Activated T-cell treated with anti-CD3 and anti-CD28 coated beads for 4 hours (primary cell): ENCODE measurements at places on chromosomes 7 and 10.

- DNase-seq, result no peak
Observed at GRCh38 chr10:132349766-132350165, 17.8 kb downstream of the LRRC27 start.

- DNase-seq, result no peak
Observed at GRCh38 chr7:134419875-134420274, 39.0 kb downstream of the AKR1B1 start.

GRCh38 chr7:116572036-116572435 is 47.2 kb downstream of the CAV1 start:
- no peak for DNase-seq

- no peak for DNase-seq
Observed at GRCh38 chr7:140653319-140654108, 12.9 kb upstream of the DENND2A start.

DNA sequence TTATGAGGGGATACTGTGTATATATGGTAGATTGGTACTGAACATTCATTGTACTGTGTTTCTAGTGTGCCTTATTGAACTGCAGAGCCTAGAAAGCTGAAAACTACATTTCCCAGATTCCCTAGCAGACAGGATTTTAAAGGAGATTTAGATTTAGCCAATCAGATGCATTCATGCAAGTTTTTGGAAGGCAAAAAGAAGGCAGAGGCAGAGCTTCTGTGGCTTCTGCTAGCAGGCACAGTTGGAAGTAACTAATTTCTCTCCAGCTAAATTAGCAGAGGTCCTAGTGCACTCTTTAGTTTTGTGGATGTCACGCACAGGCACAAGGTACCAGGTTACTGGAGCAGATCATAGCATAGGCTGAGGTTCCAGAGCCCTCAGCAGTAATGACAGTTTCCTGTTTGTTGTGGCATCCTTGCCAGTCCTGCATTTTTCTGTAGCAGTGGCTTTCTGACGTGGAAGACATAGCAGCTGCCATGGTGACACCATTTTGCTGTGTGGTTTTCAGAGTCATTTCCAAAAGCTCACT is 83.7 kb upstream of the CCDC71L start:
- no peak for DNase-seq

GRCh38 chr7:17056491-17057142 is 174.8 kb upstream of the AGR3 start:
- DNase-seq, result no peak

GRCh38 chr7:98698976-98699375 is 81.9 kb downstream of the NPTX2 start:
- DNase-seq, result no peak

DNA sequence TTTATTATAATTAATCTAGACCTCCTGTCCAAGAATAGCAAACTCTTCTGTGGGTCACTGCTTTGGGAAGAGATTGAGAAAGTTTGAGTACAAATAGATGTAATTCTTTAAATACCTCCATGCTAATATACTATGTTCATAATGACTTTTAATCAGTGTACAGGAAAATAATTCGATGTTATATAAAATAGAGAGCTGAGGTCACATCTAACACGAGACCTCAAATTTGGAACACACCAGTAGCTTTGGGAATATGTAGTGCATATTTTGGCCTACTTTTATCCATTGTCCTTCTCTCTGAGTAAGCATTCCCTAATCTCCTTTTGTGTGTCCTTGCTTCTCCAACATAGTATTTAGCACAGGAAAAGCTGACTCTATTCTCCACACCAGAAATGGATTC is 27.3 kb upstream of the CABCOCO1 start:
- DNase-seq, result no peak

DNA sequence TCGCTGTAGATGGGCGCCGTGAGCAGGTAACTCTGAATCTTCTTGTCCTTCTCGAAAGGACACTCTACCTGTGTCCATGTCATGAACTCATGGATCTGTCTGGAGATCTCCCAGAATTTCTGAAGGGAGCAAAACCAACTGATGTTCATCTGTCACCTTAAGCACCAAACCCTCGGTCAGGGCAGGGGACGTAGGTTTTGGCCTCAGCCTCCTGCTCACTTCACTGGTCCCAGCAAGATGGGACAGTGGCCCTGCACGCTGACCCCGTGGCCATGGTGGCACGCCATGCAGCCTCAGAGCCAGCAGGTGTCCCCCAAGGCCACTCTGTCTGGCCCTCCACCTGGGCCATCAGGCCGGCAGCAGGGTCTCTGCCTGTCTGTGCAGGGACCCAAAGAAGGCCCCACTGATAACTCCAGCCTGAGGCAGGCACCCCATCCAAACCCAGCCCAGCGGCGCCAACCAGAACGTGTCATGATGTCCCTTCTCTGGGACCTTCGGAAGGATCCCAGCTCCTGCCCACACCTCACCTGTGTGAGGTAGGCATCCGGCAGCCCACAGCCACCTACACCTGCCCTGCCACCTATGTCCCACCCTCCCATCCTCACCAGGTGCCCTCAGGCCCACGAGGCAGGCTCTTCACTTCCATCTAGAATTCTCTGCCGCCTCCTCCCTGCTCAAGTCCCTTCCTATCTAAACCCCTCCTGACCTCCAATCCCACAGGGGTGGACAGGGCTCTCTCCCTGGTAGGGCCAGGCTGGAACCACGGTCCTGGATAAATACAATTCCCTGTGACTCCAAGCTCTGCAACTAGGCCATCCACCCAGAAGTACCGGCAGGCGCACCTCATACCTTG is 59.0 kb downstream of the CSGALNACT2 start:
- DNase-seq, result no peak

- DNase-seq, result no peak
Observed at GRCh38 chr7:134179036-134180011, 52.2 kb downstream of the LRGUK start.

DNA sequence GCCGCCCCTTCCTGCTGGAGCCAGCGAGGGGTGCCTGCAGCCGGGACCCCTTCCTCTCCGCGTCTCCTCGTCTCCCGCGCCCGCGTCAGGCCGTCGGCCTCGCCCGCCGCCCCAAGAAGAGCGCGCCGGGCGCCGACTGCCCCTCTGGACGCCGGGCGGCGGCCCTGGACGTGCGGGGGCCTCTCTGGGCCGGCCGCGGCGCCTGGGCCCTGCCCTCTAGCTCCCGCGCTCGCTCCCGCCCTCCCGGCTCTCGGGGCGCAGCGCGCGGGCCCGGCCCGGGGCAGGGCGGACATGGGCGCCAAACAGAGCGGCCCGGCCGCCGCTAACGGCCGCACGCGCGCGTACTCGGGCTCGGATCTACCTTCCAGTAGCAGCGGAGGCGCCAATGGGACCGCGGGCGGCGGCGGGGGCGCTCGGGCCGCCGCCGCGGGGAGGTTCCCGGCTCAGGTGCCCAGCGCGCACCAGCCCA is 704 bp downstream of the ZNRF2 start:
- peak; percentile 12 for DNase-seq

- DNase-seq, result no peak
Observed at GRCh38 chr7:20038676-20039075, 178.5 kb downstream of the MACC1 start.

- no peak for DNase-seq
Observed at GRCh38 chr10:5971315-5971832, 6.0 kb downstream of the IL15RA start.

DNA sequence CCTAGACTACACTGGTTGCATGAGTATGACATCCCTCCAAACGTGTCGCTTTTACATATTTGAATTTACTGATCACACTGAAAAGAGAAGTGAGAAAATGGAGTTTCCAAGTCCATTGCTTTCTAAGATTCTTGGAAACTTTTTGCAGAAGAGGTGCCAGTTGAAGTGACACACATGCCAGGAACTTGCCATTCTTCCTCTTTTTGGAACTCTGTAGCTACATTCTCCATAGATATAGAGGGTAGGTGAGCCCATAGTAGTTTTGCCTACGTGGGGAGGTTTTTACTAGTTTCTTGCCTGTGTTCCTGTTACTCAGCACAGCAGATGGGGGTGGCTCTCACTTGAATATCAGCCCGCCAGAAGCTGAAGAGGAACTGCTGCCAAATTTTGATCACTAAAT is 286.6 kb upstream of the NRP1 start:
- DNase-seq, result no peak

GRCh38 chr10:5622186-5622960 is 44.0 kb downstream of the ASB13 start:
- DNase-seq, result no peak

GRCh38 chr7:150799741-150800580 is at the start of gene TMEM176B:
Gene TMEM176B, minus strand, starts transcription at chr7:150800364. Its CDS starts 3,795 bp downstream, at chr7:150796569.
- no peak for DNase-seq

DNA sequence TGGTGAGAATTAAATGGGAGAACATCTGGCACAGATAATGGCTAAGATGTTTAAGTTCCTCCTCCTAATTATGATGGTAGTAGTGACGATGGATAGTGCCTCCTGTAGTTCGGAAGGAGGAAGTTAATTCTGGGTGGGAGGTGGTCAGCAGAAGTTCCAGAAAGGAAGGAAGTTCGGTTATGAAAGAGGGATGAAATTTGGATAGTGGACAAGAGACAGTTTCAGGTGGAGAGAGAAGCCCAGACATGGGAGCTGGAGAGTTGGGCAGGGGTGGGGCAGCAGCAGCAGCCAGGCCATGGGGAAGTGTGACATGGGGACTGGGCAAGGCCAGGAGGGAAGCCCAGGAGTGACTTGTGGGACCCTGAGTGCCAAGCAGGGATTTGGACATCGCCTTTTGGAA is 99.5 kb downstream of the CCNY start:
- no peak for DNase-seq
